Activated CD4-positive, alpha-beta T cell treated with anti-CD3 and anti-CD28 coated beads, Interleukin-2, Interleukin-4, amounts not matched to agents 100 ng/mL and 50 ng/mL, durations not matched to agents 16 hours and 8 hours (primary cell): ENCODE measurements at places on chromosomes 11 and 22.
A peak's percentile ranks its signal among the peaks of the same experiment; 100 is the strongest.

DNA sequence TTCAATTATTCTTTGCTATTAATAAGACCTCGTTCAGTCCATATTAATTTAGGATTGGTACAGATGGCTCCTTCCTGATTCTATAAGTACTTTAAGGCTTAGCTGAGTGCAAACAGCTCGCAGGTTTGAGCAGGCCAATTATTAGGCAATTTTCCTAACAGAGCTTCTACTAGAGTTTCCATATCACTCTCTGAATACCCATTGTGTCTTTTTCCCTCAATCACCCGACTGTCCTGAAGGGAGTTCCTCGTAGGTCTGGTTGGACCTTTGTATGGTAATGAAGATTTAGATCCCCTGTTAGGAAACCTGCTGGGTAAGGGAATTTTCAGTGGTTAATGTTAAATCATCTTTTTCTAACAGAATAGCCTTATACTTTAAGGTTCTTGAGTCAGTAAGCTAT, 61.1 kb downstream of the ARHGAP42 start:
- DNase-seq, result no peak

GRCh38 chr11:121535129-121535796, 82.5 kb upstream of the SORL1-AS1 start:
- DNase-seq, result no peak

DNA sequence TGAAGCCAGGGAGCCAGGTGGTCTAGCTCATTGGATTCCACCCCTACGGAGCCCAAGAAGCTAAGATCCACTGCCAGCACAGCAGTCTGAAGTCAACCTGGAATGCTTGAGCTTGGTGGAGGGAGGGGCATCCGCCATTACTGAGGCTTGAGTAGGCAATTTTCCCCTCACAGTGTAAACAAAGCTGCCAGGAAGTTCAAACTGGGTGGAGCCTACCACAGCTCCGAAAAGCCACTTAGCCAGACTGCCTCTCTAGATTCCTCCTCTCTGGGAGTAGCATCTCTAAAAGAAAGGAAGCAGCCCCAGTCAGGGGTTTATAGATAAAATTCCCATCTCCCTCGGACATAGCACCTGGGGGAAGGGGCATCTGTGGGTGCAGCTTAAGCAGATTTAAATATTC, 620.3 kb downstream of the NELL1 start:
- no peak for DNase-seq

DNA sequence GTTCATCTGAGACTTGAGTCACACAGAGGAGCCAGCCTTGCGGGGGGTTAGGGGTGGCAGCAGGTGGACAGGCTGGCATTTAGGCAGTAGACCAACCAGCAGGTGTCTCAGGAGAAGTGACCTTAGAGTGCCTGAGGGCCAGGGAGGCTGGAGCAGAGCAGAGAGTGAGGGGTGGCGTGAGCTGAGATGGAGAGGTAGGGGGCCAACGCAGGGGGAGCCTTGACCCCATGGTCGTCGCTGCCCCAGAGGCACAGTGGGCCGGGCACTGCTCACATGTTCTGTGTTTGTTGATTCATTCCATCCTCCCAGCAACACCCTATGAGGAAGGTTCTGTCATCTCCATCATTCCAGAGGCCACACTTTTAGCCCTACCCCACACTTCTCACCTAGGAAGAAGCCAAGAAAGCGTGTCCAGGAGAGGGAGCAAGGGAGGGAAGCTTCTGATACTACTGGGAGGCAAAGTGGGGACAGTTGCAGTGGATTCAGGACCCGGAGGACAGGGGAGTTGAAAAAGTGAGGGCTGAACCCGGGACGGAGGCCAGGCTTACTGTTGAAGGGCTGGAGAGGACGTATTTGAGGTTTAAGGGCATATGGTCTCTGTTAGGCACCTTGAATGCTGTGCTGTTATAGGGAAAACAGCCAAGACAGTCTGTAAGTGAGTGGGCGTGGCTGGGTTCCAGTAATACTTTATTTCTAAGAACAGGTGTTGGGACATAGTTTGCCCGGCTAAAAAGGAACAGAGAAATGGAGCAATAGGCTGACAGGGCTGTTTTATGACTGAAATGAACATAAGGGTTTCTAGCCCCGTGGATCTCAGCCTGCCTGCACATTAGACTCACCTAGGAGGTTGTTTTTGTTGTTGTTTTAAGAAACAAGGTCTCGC, 7.3 kb downstream of the SART1 start:
- no peak for DNase-seq

GRCh38 chr11:57815476-57815875, 53.9 kb downstream of the CTNND1 start:
- DNase-seq, result peak; percentile 51

GRCh38 chr22:21448627-21449416, 18.4 kb upstream of the TMEM191C start:
- no peak for DNase-seq

DNA sequence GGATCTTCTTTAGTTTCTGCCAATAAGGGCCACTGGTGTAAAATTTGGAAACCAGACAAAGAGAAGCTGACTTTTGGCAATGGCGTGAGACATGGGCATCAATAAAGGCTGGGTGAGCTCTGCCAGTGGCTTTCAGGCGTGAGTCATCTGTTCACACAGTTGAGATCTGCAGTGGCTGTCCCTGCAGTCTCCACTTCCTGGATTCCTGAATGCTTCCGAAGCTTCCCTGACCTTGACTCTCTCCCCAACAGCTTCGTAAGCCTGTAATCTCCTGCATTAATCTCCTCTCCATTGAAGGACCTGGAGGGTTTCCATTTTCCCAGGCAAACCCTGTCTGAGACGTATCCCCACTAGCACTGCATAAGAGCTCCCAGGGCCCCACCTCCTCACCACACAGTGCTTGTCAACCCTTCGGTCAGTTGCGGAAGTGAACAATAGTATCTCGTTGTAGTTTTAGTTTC, 574.7 kb downstream of the TBC1D22A start:
- DNase-seq, result no peak

DNA sequence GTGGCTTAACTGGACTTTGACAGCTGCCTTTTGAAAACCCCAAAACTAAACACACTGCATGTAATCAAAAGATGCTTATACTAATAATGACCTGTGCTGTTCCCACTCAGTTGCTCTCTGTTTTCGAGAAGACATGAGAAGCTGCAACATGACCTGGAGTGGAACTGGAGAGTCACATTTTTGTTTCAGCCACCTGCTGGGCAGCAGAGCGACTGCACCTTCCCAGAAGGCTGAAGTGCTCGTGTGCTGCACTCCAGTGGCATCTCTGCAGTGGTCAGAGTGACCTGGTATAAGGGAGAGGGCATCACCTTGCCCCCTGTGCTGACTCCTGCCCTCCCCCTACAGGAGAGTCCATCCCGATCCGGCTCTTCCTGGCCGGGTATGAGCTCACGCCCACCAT, 8.6 kb downstream of the THYN1 start:
- DNase-seq, result no peak
